ENCODE measurements at places on chromosomes 5 and 9.

- DNase-seq: no peak
These were observed 23.2 kb downstream of the LPCAT1 start for GRCh38 chr5:1500411-1501091.

- no peak for DNase-seq
These were observed 72.7 kb downstream of the SPATA31C2 start for GRCh38 chr9:88065619-88066018.

GRCh38 chr5:51618234-51618633 lies 235.0 kb downstream of the ISL1 start:
- no peak for DNase-seq

GRCh38 chr5:3639175-3639574 lies 43.5 kb downstream of the IRX1 start:
- no peak for DNase-seq

DNA sequence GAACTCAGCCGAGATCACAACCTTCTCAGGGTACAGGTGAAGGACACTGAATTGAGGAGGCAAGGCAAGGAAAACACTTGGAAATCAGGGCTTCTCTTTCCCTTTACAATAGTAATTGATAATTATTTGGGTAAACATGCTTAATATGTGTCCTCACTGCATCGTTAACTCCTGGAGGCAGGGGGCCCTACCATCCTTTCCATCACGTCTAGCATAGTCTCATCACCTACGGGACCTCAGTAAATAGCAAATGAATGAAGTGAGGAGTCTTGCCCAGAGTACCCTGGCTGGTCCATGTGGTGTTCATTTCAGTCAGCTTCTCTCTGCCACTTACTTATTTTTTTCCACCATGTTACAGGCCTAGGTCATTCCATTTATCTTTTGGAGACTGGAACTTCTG lies 2.3 kb downstream of the F2RL1 start:
- DNase-seq: no peak

GRCh38 chr9:91908746-91909145 lies 41.3 kb downstream of the ROR2 start:
- DNase-seq: peak; percentile 73

DNA sequence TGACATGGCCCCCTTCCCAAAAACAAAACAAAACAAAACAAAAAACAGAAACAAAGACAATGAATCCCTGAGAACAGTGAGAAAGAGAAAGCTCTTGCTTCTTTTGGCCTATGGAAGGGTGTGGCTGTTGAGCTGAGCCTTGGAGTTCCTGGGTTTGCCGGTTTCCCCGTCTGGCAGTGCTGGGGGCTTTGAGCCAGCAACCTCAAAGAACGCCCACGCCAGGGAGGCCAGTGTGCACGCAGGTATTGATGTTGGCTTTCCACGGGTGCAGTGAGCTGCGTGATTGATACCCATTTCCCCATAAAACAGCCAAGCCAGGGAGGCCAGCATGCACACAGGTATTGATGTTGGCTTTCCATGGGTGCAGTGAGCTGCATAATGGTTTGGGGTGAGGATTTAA lies 8.3 kb upstream of the LCN1 start:
- DNase-seq: no peak

- DNase-seq: no peak
These were observed 113.0 kb downstream of the WNK2 start for GRCh38 chr9:93296889-93297480.

GRCh38 chr5:179405054-179405416 lies 59.8 kb upstream of the ADAMTS2 start:
- DNase-seq: no peak

- DNase-seq: no peak
These were observed 178.7 kb downstream of the CEMIP2 start for GRCh38 chr9:71589612-71590011.

DNA sequence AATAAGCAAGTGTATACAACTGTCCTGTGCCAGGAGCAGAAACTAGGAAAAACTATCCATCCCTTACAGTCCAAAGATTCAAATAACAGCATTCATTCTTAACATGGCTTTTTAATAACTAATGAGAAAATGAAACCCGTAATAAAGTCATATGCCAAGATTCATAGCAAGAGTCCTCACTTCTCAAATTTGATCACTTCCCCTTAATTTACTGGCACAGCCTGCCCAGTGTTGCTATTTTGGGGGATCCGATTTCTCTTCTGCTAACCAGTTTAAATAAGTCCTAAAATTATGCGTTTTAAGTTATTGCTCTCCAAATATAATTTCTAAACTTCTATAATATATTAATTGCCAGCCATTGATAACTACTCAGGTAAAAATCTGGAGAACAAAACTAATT lies 177.0 kb upstream of the PTGER4 start:
- no peak for DNase-seq

DNA sequence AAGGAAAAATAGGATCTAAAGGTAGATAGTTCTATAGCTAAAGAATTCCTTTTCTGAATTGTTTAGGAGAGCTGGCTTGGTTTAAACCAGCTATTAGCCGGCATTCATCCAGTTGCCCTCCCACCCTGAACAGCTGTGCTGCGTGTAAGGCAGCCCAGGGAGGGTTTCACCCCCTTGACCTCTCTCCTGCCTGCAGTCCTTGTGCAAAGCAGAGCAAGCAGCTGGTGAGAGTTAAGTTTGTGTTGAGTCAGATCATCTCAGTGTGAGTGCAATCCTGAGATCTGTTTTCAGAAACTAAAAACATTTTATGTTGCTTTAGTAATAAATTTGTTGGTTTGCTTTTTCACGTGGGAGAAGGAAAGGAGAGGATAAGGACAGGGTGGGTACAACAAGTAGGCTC lies 13.0 kb downstream of the SLC25A25 start:
- DNase-seq: peak; percentile 85

GRCh38 chr9:97484134-97484533 lies 17.3 kb upstream of the TMOD1 start:
- DNase-seq: no peak

DNA sequence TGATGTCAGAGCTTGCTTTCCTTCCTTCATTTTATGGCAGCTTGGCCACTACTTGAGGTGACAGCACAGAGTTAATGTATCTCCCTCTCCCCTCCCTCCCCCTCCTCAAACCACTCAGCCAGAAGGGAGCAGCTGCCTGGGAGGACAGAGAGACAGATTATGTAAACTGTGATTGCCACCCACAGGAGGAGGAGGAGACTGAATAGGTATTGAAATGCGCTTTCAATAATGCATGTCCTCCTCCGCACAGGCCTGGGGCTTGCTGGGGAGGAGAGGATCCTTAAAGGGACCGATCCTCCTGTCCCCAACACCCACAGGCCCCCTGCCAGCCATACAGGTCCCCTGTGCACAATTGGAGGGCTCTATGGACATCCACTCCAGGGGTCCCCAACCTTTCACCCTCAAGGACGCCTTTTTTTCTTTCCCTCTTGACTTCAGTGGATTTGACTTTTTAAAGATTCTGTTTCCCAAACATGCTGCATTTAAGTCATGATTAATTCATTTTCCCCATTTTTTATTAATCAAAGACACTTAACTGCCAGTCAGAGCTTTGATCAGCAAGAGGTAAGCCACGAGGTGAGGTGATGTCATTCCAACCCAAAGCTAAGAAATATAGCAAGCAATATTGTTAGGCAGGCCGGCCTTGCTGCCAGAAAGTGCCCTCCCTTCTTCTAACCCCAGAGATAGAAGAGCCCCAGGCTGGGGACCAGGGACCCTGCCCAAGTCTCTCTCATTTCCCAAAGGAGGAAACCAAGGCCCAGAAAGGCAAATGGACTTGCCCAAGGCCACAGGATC lies 47.5 kb upstream of the CPLX2 start:
- no peak for DNase-seq

- DNase-seq: no peak
These were observed 215.4 kb downstream of the GLIS3 start for GRCh38 chr9:4084435-4084818.

GRCh38 chr5:138338411-138339090 lies 485 bp downstream of the FAM53C start:
- no peak for DNase-seq

GRCh38 chr5:124888050-124888506 lies 141.6 kb upstream of the ZNF608 start:
- DNase-seq: peak; percentile 22

DNA sequence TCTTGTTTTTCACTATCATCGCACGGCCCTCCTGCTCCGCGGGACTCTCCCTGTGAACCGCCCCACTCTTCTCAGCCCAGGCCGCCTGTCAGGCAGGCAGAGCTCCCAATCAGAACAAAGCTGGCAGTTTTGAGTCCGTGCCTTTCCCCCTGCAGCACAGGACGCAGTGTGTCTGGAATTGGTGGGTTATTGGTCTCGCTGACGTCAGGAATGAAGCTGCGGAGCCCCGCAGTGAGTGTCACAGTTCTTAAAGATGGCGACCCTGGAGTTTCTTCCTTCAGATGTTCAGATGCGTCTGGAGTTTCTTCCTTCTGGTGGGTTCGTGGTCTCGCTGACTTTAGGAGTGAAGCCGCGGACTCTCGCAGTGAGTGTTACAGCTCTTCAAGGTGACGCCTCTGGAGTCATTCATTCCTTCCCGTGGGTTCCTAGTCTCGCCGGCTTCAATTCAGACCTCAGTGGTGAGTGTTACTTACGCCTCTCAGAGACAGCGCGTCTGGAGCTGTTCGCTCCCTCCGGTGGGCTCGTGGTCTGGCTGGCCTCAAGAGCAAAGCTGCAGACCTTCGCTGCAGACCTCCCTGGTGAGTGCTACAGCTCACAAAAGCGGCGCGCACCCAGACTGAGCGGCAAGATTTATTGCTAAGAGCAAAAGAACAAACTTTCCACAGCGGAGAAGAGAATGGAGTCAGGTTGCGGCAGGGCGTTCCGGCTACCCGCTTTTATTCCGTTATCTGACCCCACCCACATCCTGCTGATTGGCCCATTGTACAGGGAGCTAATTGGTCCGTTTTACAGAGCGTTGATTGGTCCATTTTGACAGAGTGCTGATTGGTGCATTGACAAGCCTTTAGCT lies 7.4 kb downstream of the ZDHHC11B start:
- no peak for DNase-seq

GRCh38 chr9:86353655-86354010 lies 577 bp downstream of the TUT7 start:
- DNase-seq: no peak

GRCh38 chr9:133119846-133120500 lies 1.1 kb downstream of the RALGDS start:
- DNase-seq: no peak

- no peak for DNase-seq
These were observed 54.7 kb upstream of the ALDH1B1 start for GRCh38 chr9:38337706-38338264.

DNA sequence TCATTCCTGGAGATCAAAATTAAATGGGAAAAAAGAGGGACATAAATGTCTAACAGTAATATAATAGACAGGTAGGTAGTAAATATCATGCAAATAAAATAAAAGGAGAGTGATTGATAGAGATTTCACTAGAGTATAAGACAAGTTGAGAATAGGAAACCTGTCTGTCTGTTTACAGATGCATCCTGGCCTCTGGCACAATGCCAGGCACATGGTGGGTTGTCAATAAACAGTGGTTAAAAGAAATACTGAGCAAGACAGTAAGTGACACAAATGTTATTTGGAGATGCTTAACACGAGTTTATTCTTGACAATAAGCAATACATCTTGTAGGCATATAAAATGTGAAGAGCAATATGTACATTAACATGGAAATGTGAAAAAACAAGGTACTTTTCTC lies 33.3 kb downstream of the RICTOR start:
- no peak for DNase-seq

GRCh38 chr9:93701494-93702218 lies 125.3 kb downstream of the PHF2 start:
- no peak for DNase-seq

DNA sequence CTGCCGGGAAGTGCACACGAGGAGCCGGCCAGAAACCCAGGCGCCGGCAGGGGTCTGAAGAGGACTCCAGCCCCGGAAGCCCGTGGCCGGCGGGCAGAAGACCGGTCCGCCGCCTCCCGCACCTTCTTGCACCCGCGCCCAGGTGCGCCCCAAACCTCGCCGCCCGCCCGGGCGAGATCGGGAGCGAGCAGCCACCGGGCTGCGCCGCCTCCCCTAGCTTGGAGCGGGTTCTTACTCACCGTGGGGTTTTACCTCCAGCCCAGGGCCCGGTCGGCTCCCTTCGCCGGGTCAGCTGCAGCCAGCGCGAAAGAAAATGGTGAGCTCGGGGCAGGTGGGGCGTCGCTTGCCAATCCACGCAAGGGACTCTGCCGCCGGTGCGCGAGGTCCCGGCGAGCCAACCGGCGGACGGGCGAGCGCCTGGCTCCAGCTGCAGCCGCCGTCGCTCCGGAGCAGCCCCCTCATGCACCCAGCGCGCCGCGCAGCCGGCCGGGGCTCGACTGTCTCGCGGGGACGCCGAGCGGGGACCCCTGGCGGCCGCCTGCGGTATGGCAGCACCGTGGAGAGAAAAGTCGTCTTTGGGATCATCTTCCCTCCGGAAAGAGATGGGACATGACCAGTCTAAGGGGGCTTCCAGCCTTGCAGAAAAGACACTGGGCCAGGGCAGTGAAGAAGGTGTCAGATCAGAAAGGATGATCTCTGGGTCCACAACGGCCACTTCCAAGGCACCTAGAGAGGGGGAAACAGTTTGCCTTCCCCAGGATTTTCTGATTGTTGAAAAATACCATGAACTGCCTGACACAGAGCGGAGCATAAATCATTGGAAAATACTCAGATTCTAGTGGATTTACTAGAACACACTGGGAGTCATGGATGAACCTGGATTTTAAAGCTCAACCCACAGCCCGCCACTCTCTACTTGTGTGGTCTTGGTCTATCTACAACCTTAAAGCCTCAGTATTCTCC lies at the start of gene MOB3B:
Gene MOB3B (minus strand): TSS at position 499 of the 963 bp plus-strand sequence. CDS start 74,264 bp downstream, outside the sequence.
- DNase-seq: peak; percentile 68

GRCh38 chr5:82355053-82355452 lies 76.9 kb upstream of the RPS23 start:
- no peak for DNase-seq

DNA sequence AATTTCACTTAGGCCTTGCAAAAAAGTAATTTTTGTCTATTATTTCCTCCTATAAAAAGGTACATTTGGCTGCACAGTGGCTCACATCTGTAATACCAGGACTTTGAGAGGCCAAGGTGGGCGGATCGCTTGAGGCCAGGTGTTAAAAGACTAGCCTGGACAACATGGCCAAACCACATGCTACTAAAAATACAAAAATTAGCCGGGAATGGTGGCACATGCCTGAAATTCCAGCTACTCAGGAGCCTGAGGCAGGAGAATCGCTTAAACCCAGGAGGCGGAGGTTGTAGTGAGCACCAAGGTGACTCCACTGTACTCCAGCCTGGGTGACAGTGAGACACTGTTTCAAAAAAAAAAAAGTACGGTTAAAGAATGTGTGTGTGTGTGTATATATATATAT lies 15.7 kb downstream of the NUP155 start:
- no peak for DNase-seq

- DNase-seq: no peak
These were observed 1209.8 kb upstream of the CDH6 start for GRCh38 chr5:29983528-29984155.

DNA sequence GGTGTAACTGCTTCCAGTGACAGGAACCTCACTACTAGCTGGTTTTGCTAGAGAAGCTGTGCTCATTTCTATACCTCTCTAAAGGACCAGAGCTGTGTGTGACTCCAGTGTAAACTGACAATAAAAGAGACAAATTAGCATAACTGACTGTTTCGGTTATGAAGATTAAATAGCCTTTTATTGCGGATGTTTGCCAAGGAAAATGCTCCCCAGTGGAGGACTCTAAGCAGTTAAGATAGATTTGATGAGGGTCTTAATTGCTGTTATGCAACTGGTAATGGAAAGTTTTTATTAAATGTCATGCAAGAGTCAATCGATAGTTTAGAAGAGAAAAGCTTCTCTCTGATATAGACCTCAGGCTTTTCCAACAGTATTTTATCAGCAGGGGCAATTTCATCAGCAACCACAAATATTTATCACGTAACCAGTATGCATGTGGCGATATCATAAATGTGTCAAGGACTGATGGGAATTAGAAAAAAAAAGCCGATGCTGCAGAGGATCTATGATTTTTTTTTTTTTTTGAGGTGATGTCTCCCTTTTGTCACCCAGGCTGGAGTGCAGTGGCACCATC lies 275.2 kb upstream of the DMAC1 start:
- no peak for DNase-seq
